Naive B cell (primary cell): ENCODE measurements at places on chromosomes 3 and 15.

GRCh38 chr15:44729408-44730127, 6.8 kb upstream of the TRIM69 start:
- peaks cover 43% of the 10 kb centered on the region for H3K4me1 ChIP-seq
- peak overlapping the region; percentile 99 for H3K27ac ChIP-seq
- no peaks in the 10 kb centered on the region for H3K27me3 ChIP-seq
- DNase-seq = no peak

DNA sequence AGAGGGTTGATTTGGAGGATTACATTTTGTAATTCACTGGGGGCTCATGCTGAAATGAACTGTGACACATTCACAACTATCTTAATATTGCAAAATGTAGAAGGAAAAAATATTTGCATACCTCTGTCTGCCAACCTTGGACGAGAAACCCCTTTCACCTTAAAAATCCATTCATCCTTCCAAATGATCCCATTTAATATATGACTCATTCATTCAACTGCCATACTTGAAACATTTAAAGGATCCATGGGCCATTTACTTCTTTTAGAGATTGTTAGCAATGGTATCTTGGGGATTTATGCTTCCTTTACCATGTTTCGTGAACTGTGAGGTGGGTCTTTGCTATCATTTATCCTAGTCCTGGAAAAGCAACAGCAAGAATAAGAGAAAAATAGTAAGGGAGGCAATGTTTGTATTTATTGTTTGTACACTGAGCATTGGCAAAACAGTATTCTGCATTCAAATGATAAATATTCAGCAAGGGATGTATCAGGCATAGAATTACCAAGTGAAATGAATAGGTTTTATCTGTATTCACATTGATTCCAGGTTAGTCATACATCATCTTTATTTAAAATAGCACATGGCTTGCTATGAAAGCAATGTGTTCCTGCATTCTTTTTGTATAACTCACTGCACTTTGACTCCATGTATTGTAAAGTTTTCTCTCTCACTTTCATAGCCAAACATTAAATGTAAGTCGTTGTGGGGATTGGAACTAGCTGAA, 378.1 kb downstream of the NSUN3 start:
- H3K36me3 ChIP-seq = no peaks in the 10 kb centered on the region
- H3K27me3 ChIP-seq = no peaks in the 10 kb centered on the region
- no peak overlapping the region for H3K4me3 ChIP-seq

- no peak for DNase-seq
- H3K36me3 ChIP-seq = no peaks in the 10 kb centered on the region
- no peaks in the 10 kb centered on the region for H3K27me3 ChIP-seq
- peaks cover 4% of the 10 kb centered on the region for H3K4me1 ChIP-seq
These were observed 510.5 kb upstream of the CBLB start for GRCh38 chr3:106379251-106379750.

- H3K4me3 ChIP-seq = no peak overlapping the region
- H3K27ac ChIP-seq = no peak overlapping the region
- peaks cover 2% of the 10 kb centered on the region for H3K4me1 ChIP-seq
- no peaks in the 10 kb centered on the region for H3K27me3 ChIP-seq
These were observed 19.8 kb upstream of the P2RY12 start for GRCh38 chr3:151404316-151404715.

DNA sequence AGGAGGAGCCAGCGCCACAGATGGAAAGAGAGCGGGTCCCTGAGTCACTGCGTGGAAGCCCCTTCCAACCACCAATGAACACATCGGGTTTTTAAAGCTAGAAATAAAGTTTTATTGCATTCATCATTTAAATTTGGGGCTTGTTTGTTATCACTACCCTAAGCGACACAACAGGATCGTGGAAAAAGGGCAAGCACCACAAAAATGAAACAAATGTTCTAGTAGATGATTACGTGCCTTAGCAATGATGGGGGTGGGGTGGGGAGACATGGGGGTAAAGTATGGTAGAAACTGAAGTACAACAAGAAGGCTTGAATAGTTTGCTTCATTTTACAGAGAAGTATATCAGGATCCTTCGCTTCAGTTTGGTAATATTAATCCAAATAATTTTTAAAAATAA, 221.6 kb upstream of the ATP10A start:
- no peak overlapping the region for H3K27ac ChIP-seq
- no peak overlapping the region for H3K4me3 ChIP-seq
- peaks cover 10% of the 10 kb centered on the region for H3K27me3 ChIP-seq
- no peaks in the 10 kb centered on the region for H3K36me3 ChIP-seq
- no peak for DNase-seq

GRCh38 chr15:56242576-56243162, 1.0 kb downstream of the RFX7 start:
- no peaks in the 10 kb centered on the region for H3K27me3 ChIP-seq
- H3K36me3 ChIP-seq = no peaks in the 10 kb centered on the region
- peak overlapping the region; percentile 94 for H3K4me3 ChIP-seq
- H3K4me1 ChIP-seq = peaks cover 22% of the 10 kb centered on the region
- H3K27ac ChIP-seq = peak overlapping the region; percentile 77
- no peak for DNase-seq

GRCh38 chr3:72255191-72255590, 470.2 kb upstream of the PROK2 start:
- no peak for DNase-seq
- H3K27me3 ChIP-seq = no peaks in the 10 kb centered on the region
- H3K27ac ChIP-seq = no peak overlapping the region
- H3K4me1 ChIP-seq = peaks cover 49% of the 10 kb centered on the region

- H3K27ac ChIP-seq = no peak overlapping the region
- no peak overlapping the region for H3K4me3 ChIP-seq
- no peaks in the 10 kb centered on the region for H3K4me1 ChIP-seq
These were observed 22.7 kb upstream of the PAQR5 start for GRCh38 chr15:69275933-69276560.

GRCh38 chr3:21290557-21290956, 460.5 kb downstream of the ZNF385D start:
- no peak for DNase-seq
- H3K4me1 ChIP-seq = no peaks in the 10 kb centered on the region
- no peak overlapping the region for H3K27ac ChIP-seq
- no peak overlapping the region for H3K4me3 ChIP-seq
- H3K36me3 ChIP-seq = no peaks in the 10 kb centered on the region

- no peaks in the 10 kb centered on the region for H3K36me3 ChIP-seq
- H3K27ac ChIP-seq = no peak overlapping the region
- no peaks in the 10 kb centered on the region for H3K27me3 ChIP-seq
- DNase-seq = no peak
- H3K4me3 ChIP-seq = no peak overlapping the region
These were observed 584.5 kb downstream of the NAALADL2 start for GRCh38 chr3:175443682-175444081.

- H3K4me1 ChIP-seq = peaks cover 59% of the 10 kb centered on the region
- H3K27ac ChIP-seq = peak overlapping the region; percentile 96
- DNase-seq = peak; percentile 81
- no peaks in the 10 kb centered on the region for H3K36me3 ChIP-seq
These were observed 42.0 kb upstream of the SKOR1 start for GRCh38 chr15:67783303-67783702.

DNA sequence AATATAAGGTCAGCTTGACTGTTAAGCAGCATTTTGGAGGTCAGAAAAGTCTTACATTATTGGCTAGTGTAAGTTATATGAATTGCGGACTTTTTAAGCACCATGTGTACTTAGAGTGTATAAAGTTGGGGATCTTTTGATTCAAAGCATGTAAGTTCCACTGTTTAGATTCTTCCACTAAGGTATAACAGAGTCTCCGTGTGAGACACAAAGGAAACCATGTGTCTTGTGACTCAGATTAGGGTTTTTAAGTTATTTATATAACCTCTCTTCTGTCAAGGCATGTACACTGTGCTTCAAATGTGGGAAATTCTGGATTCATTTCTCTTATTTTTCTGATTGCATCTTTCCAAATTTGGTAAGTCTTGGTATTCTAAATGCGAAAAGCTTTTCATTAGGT, 143.5 kb upstream of the SOX2 start:
- H3K4me3 ChIP-seq = no peak overlapping the region
- DNase-seq = no peak
- no peaks in the 10 kb centered on the region for H3K36me3 ChIP-seq
- H3K4me1 ChIP-seq = no peaks in the 10 kb centered on the region
- H3K27me3 ChIP-seq = no peaks in the 10 kb centered on the region

DNA sequence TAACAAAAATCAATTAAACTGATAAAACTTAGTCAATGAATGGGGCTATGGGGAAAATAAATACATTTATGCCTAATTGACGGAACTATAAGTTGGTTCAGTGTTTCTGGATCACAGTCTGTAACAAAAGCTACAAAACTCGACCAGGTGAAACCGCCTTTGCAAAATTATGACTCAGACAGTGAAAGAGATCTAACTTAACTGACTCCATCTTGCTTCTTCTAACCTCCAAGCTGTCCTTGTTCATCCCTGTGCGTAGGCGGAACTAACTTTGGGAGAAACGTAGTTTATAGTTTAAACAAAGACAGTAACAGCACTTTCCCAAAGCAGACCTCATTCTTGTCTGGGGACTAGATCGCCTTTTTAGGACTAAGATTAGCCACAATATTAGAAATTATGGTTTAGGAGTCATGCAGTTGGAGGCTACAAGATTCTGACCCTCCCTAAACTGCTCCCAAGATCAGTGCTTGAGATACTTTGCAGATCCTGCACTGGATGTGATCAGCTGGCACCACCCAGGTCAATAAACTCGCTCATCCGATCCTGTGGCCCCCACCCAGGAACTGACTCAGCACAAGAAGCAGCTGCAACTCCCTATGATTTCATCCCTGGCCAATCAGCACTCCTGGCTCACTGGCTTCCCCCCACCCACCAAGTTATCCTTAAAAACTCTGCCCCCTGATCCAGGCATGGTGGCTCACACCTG, 7.2 kb upstream of the MFGE8 start:
- no peaks in the 10 kb centered on the region for H3K36me3 ChIP-seq
- DNase-seq = no peak
- H3K4me3 ChIP-seq = no peak overlapping the region
- H3K4me1 ChIP-seq = no peaks in the 10 kb centered on the region
- no peak overlapping the region for H3K27ac ChIP-seq

GRCh38 chr3:30180310-30181177, 425.9 kb upstream of the TGFBR2 start:
- H3K27me3 ChIP-seq = peaks cover 15% of the 10 kb centered on the region
- H3K27ac ChIP-seq = no peak overlapping the region
- no peak overlapping the region for H3K4me3 ChIP-seq
- no peak for DNase-seq

GRCh38 chr3:106172780-106173179, 304.0 kb upstream of the CBLB start:
- peaks cover 21% of the 10 kb centered on the region for H3K4me1 ChIP-seq
- no peaks in the 10 kb centered on the region for H3K36me3 ChIP-seq
- H3K27me3 ChIP-seq = no peaks in the 10 kb centered on the region
- no peak for DNase-seq
- H3K4me3 ChIP-seq = no peak overlapping the region

GRCh38 chr15:80052597-80053304, 6.7 kb upstream of the ZFAND6 start:
- peaks cover 15% of the 10 kb centered on the region for H3K4me1 ChIP-seq
- peak overlapping the region; percentile 17 for H3K4me3 ChIP-seq
- peak overlapping the region; percentile 74 for H3K27ac ChIP-seq
- no peak for DNase-seq
- H3K27me3 ChIP-seq = no peaks in the 10 kb centered on the region
